ENCODE measurements at places on chromosomes 4 and X. TPM values are rescaled to one million over a fixed set of nuclear protein-coding genes. Genes with fewer than 3 reads are reported as not detected.

JCHAIN gene
- not detected for total RNA-seq

DNA sequence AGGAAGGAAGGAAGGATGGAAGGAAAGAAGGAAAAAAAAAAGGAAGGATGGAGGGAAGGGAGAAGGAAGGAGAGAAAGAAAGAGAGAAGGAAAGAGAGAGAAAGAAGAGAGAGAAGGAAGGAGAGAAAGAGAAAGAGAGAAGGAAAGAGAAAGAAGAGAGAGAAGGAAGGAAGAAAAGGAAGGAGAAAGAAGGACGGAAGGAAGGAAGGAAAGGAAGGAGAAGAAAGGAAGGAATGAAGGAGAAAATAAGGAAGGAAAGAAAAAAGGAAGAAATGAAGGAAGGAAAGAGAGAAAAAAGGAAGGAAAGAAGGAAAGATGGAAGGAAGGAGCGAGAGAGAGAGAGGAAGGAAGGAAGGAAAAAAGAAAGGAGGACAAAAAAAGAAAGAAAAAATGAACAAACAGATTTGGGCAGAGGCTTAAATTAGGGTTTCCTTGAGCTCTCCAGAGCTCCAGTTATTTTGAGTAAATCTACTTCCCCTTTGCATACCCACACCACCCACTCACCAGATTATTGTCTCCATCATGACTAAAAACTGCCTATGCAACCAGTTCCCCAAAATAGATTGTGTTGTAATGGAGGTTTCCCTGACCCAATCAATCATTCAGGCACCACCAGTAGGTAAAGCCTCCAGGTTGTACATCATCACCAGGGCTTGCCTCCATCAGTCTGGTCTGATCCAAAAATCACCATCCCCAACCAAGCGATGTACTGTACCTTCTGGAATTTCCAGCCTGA lies 1722.9 kb upstream of the PCDH10 start:
- no peaks in the 10 kb centered on the region for H3K27me3 ChIP-seq
- H3K36me3 ChIP-seq, result no peaks in the 10 kb centered on the region
- no peak overlapping the region for H3K27ac ChIP-seq
- DNase-seq, result no peak

DNA sequence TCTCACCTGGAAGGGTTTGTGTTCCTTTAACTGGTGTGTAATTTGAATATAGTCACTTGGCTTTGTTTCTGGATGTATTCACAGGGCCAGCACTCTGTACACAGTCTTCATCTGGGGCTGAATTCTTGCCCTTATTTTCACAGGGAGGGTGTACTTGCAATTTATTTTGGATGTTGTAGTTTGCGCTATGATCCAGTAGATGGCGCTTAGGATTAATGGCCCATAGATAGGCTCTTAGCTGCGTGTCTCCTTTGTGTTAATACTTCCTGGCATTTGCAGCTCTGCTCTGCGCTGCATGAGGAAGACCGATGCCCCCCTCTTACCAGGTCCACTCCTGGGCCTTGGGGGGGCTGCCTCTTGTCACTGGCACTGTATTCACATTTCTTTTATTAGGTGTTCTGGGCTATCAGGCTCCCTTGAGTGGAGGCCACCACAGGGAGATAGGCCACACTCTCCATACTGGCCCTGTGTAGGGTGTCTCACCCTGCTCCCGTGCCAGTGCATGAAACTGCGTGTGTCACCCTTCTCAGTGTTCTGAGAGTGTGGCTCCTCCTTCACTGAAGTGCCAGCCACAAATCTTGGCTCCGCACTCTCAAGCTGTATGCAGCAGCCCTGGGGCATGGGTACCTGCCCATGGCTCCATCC lies 562.2 kb downstream of the ZIC3 start:
- peak overlapping the region; percentile 22 for H3K4me3 ChIP-seq
- H3K27ac ChIP-seq, result peak overlapping the region; percentile 82
- H3K27me3 ChIP-seq, result no peaks in the 10 kb centered on the region
- H3K36me3 ChIP-seq, result no peaks in the 10 kb centered on the region

DNA sequence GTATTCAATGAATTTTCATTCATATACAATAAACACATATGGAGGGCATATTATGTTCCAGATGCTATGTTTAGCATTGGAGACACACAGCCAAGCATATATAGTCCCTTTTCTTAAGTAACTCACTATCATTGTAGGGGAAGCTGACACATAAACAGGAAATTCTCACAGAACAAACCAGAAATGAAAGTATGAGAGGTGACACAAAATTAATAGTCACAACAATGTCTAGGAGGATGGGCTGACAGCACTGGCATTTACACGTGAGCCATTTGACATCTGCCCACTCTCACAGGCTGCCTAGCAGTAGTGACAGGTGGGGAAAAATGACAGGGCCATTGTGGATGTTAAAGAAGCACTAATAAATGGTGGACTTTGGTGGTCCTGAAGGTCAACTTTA lies 2.6 kb upstream of the CNOT6L start:
- H3K4me3 ChIP-seq, result no peak overlapping the region
- no peak for DNase-seq
- peaks cover 4% of the 10 kb centered on the region for H3K36me3 ChIP-seq
- H3K4me1 ChIP-seq, result peaks cover 11% of the 10 kb centered on the region

DNA sequence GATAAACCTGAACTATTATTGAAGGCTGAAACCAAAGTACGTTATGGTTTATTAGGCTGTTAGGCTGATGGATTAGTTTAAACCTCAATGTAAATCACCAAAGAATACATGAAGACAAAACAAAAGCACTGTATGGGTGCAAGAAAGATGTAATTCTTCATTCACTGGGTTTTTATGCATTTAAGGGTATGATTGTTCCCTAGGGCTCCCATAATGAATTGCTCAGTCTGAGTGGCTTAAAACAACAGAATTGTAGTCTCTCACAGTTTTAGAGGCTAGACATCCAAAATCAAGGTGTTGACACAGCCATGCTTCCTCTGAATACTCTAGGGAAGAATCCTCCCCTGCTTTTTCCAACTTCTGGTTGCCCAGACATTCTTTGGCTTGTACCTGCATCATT lies 222.8 kb downstream of the TENM3 start:
- no peak overlapping the region for H3K4me3 ChIP-seq
- no peak overlapping the region for H3K27ac ChIP-seq
- no peaks in the 10 kb centered on the region for H3K36me3 ChIP-seq
- H3K4me1 ChIP-seq, result no peaks in the 10 kb centered on the region
- no peaks in the 10 kb centered on the region for H3K27me3 ChIP-seq

- H3K27ac ChIP-seq, result peak overlapping the region; percentile 92
- H3K4me3 ChIP-seq, result peak overlapping the region; percentile 81
- no peaks in the 10 kb centered on the region for H3K27me3 ChIP-seq
Measured at GRCh38 chrX:56564164-56564885, 898 bp downstream of the UBQLN2 start.

GRCh38 chr4:110854021-110854678 lies 231.3 kb upstream of the PITX2 start:
- H3K27ac ChIP-seq, result peak overlapping the region; percentile 63
- no peak overlapping the region for H3K4me3 ChIP-seq
- H3K27me3 ChIP-seq, result no peaks in the 10 kb centered on the region

DNA sequence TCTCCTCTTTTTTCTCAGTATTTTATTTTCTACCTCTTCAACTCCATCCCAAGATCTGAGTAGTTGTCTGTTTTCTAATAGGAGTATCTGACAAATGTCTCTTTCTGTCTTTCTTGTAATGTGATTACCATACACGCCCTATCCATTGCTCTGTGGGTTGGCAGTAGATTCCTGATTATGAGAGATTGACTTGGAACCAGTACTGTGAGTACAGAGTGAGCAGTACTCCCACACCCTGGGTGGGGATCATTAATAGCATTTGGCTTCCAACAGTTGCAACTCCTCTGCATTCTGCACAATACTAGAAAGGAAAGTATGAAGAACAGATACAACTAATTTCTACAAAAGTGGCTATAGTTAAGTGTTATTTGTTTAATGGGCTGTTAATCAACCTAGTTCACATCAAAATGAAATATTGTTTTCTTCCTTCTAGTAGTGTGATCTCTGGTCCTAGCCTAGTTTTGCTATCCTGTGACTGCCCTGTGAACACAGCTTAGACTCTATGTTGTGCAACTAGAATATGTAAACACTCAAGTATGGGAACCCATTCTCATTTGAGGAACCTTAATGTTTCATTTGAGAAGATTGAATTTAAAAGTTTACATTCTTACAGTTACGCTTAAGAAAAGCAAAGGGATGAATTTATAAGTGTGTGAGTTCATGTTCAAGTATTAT lies 112.9 kb downstream of the PTPN13 start:
- no peak overlapping the region for H3K27ac ChIP-seq
- H3K4me3 ChIP-seq, result no peak overlapping the region
- no peak for DNase-seq
- H3K27me3 ChIP-seq, result no peaks in the 10 kb centered on the region

- H3K27ac ChIP-seq, result no peak overlapping the region
- DNase-seq, result no peak
- H3K27me3 ChIP-seq, result no peaks in the 10 kb centered on the region
- no peak overlapping the region for H3K4me3 ChIP-seq
Measured at GRCh38 chr4:62871078-62871477, 1538.2 kb downstream of the TECRL start.

DNA sequence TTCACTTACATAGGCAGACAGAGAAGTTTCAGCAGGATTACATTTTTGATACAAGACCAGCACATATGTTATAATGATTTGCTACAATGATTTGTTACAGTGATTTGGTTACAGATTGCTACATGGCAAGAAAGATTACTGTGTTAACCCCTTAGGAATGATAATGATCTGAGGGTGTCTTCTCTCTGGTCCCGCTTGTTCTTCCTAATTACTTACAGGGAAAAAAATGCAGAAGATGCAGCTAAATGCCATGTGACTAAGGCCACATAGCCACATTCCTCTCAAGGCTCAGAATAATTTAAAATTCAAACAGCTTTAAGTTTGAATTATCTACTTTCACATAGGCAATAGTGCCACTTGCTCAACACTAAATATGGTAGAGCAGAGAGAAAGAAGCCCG lies 9.7 kb upstream of the LAP3 start:
- DNase-seq, result no peak
- H3K27me3 ChIP-seq, result no peaks in the 10 kb centered on the region
- H3K4me3 ChIP-seq, result no peak overlapping the region
- no peaks in the 10 kb centered on the region for H3K36me3 ChIP-seq
- no peaks in the 10 kb centered on the region for H3K4me1 ChIP-seq

All from SJSA1 (cell line).